ENCODE measurements at places on chromosomes 4 and X.

DNA sequence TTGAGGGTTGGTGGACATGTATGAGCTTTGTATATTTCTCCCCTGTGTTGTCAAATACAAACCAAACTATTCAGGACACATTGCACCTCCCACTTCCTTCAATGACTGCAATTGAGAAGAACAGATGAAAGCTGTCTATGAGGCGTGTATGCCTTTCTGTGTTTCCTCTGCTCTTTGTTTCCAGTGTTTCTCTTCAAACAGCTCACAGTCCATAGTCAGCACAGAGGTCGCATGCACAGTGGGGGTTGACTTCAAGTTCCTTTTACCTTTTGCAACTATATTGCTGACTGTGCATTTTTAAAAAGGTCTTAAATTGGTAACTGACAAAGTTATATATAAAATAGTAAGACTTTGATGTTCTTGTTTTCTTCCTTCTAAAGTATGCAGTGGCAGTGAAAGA, 957.8 kb downstream of the C4orf33 start:
- no peak for DNase-seq

DNA sequence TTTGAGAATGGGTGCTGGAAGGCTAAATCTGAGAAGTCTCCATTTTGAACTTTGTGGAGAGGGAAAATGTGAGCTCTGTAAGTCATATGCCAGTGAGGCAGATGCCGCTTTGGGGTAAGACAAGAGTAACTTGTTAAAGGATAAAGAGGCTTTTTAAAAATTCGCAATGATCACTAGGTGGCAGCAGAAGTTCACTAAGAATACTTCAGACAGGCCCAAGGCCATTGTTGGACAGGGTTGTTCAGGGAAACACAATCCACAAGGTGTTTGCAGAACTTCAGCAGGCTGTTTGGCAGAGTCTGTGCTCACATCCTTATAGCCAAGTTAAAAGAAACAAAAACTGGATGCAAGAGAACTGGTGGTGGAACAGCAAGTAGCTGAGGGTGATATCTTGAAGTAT, 13.7 kb upstream of the PIGA start:
- no peak for DNase-seq

DNA sequence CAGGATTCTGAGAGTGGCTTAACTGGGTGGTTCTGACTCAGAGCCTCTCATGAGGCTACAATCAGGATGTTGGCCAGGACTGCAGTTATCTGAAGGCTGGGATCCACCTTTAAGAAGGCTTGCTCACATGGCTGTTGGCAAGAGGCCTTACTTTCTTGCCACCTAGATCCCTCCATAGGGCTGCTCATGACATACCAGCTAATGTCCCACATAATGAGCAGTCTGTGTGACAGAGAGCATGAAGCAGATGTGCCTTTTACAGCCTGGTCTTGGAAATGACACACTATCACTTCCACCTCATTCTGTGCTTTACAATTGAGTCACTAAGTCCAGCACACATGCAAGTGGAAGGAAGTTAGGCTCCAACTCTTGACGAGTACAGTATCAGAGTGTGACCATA, 4.3 kb upstream of the RBM3 start:
- no peak for DNase-seq

DNA sequence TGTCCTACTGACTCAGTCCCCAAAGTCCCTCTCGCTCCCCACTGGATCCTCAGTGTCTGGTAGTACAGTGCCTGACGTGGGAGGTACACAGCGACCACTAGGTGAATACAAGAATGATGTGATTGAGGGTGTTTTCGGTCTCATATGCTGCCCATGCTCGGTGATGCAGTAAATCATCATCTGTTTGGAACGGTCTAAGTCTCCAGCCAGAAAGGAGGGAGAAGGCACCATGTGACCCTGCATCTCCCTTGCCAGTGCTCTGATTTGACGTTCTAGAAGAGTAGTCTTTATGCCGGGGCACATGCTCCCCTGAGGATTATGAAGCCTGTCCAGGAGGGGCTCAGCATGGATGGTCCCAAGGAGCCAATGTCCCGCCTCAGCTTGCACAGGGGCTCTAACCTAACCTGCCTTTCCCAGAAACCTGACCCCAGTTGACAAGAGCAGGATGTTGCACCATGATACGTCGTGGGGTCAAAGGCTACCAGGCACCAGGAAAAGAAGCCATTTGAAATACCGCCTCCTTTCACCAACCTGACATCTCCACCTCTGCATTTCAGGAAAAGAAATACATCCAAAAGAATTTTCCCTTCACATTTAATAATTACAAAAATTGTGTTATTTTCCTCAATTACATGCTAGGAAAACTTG, 13.8 kb upstream of the PLXNB3 start:
- DNase-seq: no peak

DNA sequence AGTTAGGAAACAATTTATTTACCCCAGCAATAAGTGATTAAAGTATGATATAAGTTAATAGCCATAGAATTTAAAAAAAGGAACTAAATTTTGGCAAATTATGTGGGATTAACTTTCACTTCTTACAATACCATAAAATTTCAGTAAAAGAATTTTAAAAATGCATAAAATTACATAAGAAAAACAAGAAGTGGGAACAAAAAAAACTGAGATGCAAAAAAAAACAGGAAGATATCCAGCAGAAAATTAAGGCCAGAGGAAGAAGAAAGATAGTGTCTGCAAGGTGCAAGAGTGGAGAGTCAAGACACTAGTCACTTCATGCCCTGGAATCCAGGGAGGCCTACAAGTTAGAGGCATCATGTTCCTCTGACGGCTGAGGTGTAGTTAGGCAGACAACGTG, 184.2 kb downstream of the GASK1B start:
- DNase-seq: no peak

DNA sequence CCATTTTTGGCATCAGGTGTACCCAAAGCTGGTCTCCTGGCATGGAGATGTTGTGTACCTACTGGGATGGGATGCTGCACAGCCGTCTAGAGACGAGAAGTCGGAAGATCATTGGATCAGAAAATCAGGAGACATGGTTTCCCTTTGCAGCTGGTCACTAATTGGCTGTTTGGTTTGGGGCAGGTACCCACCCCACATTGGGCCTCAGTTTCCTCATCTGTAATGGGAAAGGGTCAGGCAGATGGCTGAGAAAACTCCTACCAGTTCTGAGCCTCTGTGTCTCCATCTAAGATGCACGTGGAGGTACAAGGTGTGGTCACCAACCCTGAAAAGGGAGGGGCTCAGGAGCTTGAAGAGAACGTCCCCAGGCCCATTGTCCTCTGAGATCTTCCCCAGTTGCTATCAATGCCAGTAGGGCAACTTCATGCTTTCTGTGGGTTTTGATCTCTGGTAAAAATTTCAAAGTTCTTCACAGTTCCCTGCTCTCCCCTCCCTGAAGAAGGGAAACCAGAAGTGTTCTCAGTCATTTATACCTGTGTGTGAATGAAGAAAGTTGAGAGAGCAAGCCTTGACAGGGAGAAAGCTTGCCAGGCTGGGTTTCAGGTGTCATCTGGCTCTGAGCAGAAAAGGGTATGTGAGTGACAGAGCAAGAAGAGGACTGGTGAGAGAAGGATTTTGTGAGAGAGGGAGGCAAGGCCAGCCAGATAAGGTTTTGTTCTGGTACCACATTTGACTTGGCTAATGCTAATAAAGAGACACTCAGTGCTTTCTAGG, 15.1 kb downstream of the TSC22D3 start:
- DNase-seq: no peak

- no peak for DNase-seq
Observed at GRCh38 chr4:108703370-108703769, 53.0 kb downstream of the OSTC start.

DNA sequence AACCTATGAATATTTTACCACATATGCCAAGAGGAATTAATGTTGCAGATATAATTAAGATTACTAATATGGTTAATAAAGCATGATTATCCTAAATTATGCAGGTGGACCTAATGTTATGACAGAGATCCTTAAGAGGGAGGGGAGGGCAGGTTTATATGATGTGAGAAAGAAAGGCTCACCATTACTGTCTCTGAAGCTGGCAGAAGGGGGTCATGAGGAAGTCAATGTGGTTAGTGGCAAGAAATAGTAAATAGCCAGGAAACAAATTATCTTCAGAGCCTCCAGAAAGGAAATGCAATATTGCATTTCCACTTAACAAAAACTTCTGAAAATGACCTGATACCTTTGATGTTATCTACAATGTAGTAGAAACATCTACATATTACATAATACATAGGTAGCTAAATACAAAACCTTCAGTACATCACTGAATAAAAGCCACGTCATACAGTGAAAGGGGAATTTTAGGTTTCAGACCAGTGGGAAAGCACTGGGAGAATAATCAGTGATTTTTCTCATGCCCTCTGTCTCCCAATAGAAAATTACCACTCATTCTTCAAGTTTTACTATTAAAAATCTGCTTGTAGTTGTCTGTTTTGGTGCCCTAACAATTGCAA, 609.2 kb downstream of the SPOCK3 start:
- no peak for DNase-seq

- no peak for DNase-seq
Observed at GRCh38 chr4:78222575-78223186, 165.6 kb downstream of the FRAS1 start.

GRCh38 chrX:33840176-33840575, 291.9 kb downstream of the FAM47A start:
- DNase-seq: no peak

- no peak for DNase-seq
Observed at GRCh38 chr4:80452768-80453167, 117.2 kb downstream of the CFAP299 start.

GRCh38 chrX:68060506-68061205, 372.6 kb downstream of the OPHN1 start:
- no peak for DNase-seq

DNA sequence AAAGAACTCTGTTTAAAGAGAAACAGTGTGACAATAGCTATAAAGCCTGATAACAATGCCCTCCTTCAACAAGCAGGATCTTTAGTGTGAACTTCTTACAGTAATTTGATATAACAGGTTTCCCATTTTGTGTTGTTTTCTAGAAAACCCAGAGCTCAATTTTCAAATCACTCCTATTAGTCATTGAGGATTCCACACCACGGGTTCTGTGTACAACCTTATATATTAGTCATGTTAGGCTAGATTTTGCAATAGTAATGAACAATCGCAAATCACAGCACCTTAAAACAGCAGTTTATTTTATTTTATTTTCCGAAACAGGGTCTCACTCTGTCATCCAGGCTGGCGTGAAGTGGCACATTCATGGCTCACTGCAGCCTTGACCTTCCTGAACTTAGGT, 1020.9 kb upstream of the INTU start:
- DNase-seq: no peak

DNA sequence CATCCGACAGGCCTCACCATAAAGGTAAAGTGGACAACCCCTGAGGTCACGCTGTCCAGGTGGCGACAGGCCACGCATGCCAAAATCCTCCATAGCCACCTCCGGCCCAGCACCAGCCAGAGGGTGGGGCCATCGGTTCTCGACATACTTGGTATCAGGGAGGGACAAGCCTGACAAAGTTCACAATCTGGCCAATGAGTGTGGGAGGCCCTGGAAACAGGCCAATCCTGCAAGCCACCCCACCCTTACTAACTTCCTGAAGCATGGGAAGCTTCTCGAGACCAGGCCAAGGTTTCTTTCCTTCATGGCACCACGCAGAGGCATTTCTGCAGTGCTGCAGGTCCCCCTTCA, 73.8 kb downstream of the MTMR1 start:
- no peak for DNase-seq

DNA sequence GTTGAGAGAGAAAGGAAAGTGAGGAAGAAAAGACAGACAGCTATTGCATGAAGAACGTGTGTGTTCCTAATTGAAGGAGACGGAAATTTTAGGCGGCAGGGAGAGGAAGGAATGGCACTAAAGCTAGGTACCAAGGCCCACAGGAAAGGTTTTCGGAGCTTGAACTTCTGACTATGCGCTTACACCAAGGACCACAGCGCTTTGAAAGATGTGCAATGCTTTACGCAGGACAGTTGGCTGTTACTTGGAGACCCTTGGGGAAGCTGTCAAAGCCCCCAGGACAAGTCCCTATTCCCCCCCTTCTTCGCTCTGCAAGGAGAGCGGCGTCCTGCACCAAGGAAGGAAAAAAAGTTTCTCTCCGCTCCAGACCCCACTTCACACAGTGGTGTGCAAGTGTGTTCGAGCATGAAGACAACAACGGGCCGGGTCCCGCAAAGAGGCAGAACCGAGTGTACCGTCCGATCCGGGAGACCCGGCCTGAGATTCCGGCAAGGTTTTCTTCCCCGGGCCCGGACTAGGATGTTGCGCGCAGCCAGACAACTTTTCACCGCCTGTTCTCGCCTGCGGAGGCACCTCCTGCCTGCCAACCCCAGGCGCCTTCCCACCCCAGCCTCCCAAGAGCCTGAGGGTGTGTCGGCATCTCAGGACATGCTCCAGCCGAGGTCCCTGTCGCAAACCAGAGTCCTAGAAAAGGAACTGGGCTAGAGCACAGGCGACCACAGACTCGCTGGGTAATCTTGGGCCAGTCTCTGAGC, 896 bp downstream of the KDR start:
- no peak for DNase-seq

DNA sequence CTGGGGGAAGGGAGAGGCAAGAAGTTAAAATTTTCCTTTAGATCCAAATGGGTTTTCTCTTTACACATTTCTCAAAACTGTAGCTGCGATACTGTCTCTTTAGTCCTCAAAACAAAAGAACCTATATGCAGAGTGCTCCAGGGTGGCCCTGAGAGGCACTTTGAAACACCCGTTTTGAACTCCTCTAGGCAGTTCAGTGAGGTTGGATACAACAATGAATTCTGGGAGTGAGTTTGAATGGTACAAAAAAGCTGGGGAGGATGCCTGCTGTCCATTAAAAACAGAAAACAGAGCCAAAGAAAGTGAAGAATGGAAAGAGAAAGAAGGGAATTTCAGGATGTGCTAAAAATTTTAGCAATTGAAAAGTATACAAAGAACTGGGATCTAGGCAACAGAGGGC, 23.1 kb downstream of the ENOX2 start:
- DNase-seq: no peak

GRCh38 chrX:1545776-1546408, 8.9 kb upstream of the P2RY8 start:
- peak; percentile 24 for DNase-seq

DNA sequence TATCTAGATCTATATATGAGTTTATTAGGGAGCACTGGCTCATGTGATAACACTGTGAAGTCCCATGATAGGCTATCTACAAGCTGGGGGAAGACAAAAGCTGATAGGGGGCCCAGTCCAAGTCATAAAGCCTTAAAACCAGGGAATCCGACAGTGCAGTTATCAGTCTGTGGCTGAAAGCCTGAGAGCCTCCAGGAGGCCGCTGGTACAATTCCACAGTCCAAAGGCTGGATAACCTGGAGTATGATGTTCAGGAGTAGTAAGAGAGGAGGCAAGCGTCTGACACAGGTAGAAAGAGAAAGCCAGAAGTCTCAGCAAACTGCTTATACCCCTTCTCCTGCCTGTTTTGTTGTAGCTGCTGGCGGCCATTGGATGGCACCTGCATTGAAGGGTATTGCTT, 177.6 kb upstream of the SPRY1 start:
- no peak for DNase-seq

DNA sequence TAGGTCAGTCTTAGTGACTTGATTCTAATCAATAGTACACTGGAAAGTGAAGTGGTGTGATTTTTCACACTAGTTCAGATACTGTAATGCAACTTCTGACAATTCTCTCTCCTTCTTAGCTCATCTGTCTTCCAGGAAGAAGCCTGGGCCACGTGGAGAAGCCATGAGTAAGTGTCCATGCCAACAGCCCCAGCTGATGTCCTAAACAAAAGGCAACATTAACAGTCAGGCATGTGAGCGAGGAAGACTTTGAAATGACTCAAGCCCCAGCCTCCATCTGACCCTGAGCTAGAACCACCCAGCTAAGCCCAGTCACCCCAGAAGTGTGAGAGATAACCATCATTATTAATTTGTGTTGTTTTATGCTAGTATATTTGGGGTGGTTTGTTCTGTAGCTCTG, 115.7 kb upstream of the MAGEB16 start:
- no peak for DNase-seq

All from stimulated activated CD8-positive, alpha-beta memory T cell treated with anti-CD3 and anti-CD28 coated beads, Interleukin-4, amount 100 ng/mL, for 48 hours (primary cell).